ENCODE measurements at places on chromosomes 13 and 19.

DNA sequence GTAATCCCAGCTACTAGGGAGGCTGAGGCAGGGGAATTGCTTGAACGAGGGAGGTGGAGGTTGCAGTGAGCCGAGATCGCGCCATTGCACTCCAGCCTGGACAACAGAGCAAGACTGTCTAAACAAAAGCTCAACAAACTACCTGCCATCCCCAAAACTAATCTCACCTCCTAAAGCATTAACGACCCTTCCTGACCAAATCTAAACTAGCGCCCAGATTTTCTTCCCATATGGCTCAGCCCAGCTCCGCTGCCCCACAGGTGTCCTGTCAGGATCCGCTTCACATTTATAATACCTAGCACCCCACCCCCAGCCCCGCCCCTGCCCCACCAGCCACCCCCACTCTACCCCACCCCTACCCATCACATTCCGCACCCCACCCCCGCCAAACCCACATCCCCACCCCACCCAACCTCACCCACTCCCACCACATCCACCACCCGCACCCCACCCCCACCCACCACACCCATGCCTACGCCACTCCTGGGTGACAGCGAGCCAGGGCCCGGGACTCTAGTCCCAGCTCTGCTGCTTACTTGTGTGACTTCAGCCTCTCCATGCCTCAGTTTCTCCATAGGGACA lies 599 bp downstream of the C19orf12 start:
- peak; percentile 17 for DNase-seq

GRCh38 chr13:43205416-43205815 lies 182.0 kb downstream of the DNAJC15 start:
- DNase-seq: no peak

GRCh38 chr13:30504081-30504480 lies 38.3 kb upstream of the HMGB1 start:
- no peak for DNase-seq

GRCh38 chr13:21047591-21048282 lies 13.6 kb downstream of the LATS2 start:
- no peak for DNase-seq

DNA sequence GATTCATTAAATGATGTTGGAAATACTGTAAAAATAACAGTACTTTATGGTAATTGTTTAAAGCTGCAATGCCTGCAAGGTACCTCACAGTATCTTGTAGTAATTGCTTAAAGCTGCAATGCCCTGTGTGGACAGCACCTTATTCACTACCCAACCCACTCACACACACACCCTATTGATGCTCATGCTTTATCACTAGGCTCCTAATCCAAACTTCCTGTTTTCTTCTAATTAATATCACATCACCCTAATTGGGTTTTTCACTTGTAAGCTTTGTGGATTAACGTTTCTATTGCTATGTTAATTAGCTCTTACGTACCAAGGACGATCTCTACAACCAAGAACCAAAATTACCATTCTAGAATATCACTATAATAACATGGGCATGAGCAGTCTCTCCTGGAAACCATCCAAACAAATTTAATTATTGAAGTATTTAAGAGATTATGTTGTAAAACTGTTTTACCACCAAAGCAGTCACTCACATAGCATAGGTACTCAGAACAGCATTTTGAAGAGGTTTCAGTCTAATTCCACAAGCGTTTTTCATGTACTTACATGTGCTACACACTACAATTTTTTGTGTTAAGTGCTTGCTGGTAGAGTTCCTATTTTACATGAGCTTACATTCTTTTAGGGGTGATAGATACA lies 303.8 kb downstream of the PCDH9 start:
- DNase-seq: no peak

DNA sequence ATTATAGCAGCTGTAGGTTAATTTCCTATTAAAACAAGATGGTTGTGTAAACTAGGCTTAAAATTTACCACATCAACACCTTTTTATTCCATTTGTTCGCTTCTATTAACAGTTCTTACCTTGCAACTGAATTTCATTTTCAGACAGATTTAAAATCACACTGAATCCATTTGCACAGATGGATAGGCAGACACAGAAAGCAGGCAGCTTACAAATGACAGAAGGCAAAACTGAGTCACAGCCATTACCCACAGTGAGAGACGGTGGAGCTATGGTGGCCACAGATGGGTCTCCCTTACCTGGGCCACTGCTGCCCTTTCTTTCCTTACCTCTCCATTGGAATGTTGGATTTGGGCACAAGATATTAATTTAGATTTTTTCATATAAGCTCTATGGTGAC lies 1567.8 kb upstream of the SLC10A2 start:
- DNase-seq: no peak

GRCh38 chr19:37361994-37362393 lies 8.9 kb upstream of the ZNF527 start:
- no peak for DNase-seq

- no peak for DNase-seq
Observed at GRCh38 chr19:45250216-45250831, 747 bp upstream of the MARK4 start.

- no peak for DNase-seq
Observed at GRCh38 chr13:98020271-98020670, 66.8 kb downstream of the IPO5 start.

GRCh38 chr13:105937451-105937850 lies 598.0 kb downstream of the EFNB2 start:
- no peak for DNase-seq

- DNase-seq: peak; percentile 97
Observed at GRCh38 chr19:797528-798414, 519 bp downstream of the PTBP1 start.

DNA sequence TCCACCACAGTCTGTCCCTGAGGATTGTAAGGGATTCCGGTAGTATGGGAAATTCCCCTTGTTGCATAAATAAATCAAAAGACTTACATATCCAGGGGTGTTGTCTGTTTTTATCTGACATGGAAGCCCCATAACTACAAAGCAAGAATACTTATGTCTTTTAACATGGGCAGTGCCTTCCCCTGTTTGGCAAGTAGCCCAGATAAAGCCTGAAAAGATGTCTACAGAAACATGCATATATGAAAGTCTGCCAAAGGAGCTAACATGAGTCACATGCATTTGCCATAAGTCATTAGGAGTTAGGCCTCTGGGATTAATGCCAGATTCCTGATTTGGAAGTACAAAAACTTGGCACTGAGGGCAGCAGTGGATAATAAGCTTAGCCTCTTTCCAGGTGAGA lies 62.1 kb downstream of the ZNF737 start:
- no peak for DNase-seq

DNA sequence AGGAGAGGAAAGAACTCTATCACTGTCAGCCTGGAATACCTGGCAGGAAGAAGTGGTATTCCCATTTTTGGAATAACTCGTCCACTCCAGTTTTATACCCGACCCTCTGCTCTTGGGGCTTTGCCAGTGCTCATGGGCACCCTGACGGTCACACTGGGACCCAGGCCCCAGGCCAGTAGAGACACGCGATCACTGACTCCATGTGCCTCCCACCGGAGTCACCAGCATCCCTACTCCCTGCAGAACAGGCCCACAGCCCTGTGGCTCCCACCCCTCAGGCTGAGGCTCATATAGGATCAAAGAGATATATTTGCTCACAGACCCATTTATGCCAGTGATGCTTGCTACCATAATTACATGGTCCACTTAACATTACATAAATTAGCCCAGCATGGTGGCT lies 3.5 kb downstream of the GRTP1 start:
- no peak for DNase-seq

DNA sequence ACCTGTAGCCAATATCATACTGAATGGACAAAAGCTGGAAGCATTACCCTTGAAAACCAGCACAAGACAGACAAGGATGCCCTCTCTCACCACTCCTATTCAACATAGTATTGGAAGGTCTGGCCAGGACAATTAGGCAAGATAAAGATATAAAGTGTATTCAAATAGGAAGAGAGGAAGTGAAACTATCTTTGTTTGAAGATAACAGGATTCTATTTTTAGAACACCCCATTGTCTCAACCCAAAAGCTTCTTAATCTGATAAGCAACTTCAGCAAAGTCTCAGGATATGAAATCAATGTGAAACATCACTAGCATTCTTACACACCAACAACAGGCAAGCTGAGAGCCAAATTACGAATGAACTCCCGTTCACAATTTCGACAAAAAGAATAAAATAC lies 17.8 kb upstream of the CCNA1 start:
- no peak for DNase-seq
